ENCODE measurements at places on chromosomes 16 and 17.
A peak's percentile ranks its signal among the peaks of the same experiment; 100 is the strongest.

DNA sequence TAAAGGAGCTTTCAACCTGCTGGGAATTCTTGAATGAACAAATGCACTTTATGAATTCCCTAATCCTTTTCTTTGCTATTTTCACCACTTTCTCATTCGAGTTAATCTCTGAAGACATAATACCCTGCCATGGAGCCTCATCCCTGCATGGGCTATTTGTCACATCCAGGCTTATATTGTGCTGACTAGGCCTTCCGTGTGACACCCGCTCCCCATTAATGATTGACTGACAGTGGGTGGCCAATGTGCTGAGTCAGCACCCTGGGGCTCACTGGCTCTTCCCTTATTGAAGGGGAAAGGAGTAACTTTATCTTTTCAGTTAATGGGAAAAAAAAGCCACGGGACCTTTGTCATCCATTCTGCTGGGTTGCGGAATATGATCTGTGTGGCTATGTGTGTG is 1024.8 kb upstream of the EEF2KMT start:
- no peak for DNase-seq

DNA sequence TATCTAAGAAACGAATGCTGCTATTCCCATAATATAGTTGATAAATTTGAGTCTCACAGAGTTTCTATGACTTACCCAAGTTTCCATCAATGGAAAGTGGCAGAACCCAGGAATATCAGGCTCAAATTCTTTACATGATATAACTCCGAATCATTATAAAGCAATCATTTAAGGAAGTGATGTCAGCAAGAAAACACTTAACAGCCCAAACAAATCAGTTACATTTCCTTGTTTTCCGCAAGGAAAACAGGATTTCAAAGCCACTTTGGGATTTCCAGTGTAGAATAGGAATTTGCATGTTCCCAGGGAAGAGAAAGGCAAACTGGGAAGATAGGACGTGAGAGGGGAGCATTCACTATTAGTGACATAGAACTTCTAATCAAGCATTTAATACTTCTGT is 311.4 kb upstream of the GOT2 start:
- DNase-seq, result no peak

DNA sequence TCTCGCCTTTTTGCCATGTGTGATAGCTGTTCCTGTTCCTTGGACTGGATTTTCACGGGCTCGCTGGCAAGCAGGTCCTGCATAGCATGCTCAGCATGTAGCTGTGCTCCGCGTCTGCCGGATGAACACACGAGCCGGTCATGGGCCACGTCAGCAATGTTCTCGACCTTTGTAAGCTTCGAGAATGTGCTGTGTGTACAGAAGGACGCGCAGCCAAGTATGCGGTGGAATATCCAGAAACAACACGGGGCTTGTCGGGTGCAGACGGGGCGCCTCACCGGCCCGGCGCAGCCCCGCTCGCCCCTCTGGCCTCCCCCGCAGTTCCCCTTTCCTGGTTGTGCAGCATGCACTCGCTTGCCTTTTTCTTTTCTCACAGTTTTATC is 42.2 kb downstream of the RPTOR start:
- no peak for DNase-seq

DNA sequence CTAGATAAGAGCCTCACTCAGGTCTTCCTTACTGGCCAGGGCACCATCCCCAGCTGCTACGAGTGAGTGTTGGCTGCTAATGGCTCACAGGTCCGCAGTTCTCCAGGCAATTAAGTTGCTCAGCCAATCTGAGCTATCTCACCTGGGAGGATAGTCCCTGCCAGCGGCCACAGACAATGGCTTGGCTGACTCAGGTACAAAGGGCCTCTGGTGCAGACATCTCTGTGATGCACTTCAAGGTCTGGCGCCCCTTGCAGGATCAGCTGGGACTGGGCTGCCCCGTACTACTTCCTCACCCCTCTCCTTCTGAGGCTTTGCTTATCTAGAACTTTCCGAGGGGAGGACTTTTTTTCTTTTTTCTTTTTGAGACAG is 49.2 kb upstream of the EMP2 start:
- no peak for DNase-seq

- peak; percentile 2 for DNase-seq
These were observed 22.1 kb downstream of the C17orf58 start for GRCh38 chr17:67974185-67974584.

DNA sequence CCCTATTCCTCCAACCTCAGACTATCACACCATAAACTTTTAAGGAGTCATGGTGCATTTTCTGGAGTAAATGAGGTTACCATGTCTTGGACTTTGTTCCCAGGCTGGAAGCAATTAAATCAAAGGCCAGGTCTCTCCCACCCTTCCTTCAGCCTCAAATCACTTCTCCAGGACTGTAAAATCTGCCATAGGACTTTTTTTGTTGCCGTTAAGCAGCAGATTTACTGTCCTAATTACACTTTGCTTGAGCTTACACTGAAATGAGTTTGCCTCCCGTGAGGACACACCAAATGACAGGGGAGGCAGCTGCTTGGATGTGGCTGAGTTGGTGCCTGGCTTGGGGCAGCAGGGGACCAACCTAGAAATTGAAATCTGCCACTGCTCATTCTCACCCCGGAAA is 14.7 kb downstream of the DCAKD start:
- no peak for DNase-seq

DNA sequence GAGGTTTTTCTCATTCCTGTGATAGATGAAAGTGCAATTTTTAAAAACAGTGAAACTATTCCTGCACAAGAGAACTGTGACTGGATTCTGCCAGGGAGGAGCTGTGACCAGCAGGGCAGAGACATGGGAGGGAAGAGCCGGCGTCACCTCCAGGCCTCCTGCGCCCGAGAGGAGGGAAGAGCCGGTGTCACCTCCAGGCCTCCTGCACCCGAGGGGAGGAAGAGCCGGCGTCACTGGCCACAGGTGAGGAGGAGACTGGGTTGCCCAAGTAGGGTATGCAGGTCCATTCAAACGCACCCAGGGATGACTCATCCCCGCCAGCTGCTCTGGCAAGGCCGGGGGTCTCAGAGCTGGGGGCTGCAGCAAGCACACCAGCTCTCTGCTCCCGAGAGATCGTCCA is 56.7 kb downstream of the METRNL start:
- peak; percentile 7 for DNase-seq

DNA sequence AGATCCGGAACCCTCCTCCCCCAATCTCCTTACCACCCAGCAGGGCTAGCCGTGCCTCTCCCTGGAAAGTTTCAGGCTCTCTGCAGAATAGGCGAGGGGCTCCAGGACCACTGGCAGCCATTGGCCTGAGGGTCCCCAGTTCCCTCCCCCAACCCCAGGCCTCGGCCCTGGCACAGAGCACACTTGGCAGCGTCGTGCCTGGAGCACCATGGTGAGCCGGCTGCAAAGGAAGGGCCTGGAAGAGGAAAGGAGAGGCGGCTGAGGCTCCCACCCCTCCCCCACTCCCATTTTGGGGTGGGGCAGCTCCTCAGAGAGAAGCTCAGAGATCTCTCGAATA is 369 bp upstream of the BTBD17 start:
- DNase-seq, result no peak

- no peak for DNase-seq
These were observed 345.2 kb upstream of the PMFBP1 start for GRCh38 chr16:72517154-72517553.

- DNase-seq, result no peak
These were observed 64.2 kb downstream of the BMERB1 start for GRCh38 chr16:15498427-15499175.

GRCh38 chr16:67393111-67393787 is at the start of gene TPPP3:
TSS of gene TPPP3 (minus strand) at chr16:67393498. CDS start at chr16:67391111, 2,387 bp downstream.
- peak; percentile 54 for DNase-seq

DNA sequence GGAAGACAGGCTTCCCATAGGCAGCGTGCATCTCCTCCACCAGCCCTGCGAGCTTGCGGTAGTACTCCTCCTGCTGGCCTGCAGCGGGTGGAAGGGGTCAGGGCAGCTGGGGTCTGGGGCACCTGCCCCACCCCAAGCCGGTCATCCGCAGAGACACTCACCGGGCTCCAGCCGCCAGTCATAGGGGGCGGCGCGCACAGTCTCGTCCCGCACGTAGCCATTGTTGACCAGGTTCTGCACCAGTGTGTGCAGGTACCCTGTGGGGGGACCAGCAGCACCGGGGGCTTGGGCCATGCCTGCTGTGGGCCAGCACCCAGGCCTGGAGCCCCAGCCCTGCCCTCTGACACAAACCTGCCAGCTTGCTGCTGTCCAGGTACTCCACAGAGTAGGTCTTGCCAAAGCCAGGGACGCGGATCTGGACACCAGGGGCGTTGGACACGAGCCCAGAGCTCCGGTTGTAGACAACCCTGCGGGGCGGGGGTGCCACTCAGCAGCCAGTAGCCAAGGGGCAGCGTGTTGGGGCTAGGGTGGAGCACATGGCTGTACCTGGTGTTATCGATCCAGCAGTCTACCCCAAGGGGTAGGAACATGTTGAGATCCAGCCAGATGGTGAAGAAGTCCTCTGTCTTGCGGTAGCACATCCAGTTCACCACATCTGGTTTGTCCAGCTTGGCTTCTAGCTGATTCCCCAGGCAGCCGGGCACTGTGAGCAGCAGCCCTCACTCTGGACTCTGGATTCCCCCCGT is 1.2 kb downstream of the LCAT start:
- DNase-seq, result no peak

GRCh38 chr16:77434530-77435271 is at the start of gene ADAMTS18:
TSS of gene ADAMTS18 (minus strand) at chr16:77435034. CDS start at chr16:77434695, 339 bp downstream.
- DNase-seq, result no peak

DNA sequence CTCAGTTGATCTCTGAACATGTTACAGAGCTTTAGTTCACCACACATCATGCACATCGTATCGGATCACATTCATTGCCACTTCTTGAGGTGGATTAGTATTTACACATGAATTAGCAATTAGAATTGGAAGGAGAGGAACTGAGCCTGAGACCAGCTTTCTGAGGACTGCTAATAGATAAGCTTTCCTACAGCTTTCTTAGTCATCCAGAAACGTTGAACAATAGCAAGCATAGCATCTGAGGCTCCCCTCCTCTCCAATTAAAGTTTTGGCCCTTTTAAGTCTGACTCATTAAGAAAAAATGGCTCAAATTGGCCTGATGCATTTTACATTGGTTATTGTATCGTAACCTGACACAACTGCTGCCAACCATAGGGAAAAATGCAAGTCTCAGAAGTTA is 1130.4 kb downstream of the CDH8 start:
- DNase-seq, result no peak

DNA sequence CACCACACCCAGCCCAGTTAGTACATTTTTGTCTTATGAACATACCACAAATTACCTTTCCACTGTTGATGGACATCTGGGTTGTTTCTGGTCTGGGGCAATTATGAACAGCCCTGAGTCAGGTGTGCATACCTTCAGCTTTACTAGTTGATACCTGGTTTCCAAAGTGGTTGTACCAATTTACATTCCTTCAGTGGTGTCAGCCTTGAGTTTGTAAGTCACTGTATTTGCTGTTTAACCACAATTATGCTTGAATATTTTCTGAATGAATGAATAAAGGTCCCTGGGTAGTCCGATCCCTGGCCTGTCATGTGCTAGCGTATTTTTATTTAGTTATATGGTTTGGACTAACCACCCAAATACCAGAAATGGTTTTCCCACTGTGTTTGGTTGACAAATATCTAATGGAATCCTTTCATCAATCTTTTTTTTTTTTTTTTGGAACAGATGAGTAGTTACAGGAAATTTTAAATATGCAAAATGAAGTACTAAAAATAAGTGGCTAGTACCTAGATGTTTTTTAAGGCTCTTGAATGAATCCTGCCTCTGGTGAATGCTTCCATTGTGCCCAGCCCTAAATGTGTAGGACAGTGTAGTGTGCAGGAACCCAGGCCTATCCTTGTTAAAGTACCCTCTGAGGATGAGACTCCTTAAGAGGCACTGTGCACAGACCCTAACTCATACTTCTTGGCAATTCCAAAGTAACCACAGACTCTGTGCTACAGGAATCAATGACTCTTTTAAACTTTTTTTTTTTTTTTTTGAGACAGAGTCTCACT is 3.7 kb downstream of the DUSP14 start:
- DNase-seq, result no peak

- DNase-seq, result peak; percentile 36
These were observed 4.0 kb downstream of the HAGHL start for GRCh38 chr16:730666-731509.

DNA sequence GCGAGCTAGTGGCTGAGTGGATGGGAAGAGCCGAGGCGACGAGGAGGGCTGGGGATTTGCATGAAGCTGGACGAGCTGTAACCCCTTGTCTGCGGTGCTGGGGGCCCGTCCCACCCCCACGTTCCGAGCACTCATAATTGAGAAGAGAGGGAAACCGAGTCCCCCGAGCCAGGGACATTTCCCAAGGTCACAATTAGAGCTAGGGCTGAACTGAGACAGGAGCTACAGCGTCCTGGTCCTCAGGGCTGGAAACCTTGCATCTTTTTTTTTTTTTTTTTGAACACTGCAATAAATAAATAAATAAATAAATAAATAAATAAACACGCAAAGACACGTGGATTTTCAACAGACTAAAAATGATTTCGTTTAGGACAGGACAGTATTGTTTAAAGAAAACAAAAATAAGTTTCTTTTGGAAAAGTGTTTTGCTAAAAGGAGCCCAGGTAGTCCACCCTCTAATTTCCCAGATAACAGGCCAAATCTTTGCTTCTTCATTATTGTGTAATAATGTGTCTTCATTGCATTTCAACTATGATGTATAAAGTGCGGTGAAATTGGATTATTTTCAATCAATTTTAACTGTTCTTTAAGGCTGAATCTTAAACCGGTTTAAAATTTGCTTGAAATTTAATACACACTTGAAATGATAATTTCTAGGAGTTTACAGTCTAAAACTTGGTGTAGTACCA is 992 bp downstream of the GDPD1 start:
- DNase-seq, result no peak

DNA sequence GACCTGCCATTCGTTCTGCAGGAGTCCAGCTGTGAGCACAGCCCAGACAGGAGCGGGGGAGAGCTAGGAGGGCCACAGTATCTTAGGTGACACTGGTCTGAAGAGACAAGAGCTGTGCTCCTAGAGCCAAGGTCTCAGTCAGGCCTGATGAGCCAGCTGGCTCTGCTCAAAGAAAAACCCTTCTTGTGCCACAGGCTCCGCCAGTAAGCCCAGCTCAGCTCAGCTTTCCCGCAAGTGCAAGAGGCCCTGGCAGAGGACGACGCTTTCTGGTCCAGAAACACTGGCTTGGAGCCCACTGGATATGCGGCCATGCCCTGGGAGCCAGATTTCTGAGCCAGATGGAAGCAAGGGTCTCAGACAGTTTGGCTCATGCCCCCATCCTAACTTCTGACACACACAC is 23.9 kb downstream of the PEMT start:
- no peak for DNase-seq

Measured in activated T-cell treated with anti-CD3 and anti-CD28 coated beads, Interleukin-2, amount 50 U/mL, for 24 hours (primary cell).